Activated naive CD4-positive, alpha-beta T cell treated with anti-CD3 and anti-CD28 coated beads for 36 hours (primary cell): ENCODE measurements at places on chromosomes 7 and 10. TPM values are rescaled to one million over a fixed set of nuclear protein-coding genes. Genes with fewer than 3 reads are reported as not detected.

LRRC18 gene
- total RNA-seq: not detected

TSPAN15 gene
- total RNA-seq: 1.1 TPM

PGAM1 gene
- total RNA-seq: 1,371 TPM

GPR158 gene
- not detected for total RNA-seq

CYP3A7 gene
- not detected for total RNA-seq

ASAH2 gene
- 5.0 TPM for total RNA-seq

SSC4D gene
- total RNA-seq: 0.62 TPM

EXOC4 gene
- total RNA-seq: 62.1 TPM

TPST1 gene
- total RNA-seq: 1.9 TPM

OPN4 gene
- total RNA-seq: not detected

TRIM8 gene
- total RNA-seq: 20.0 TPM

SPAM1 gene
- total RNA-seq: not detected

OR2A7 gene
- 1.6 TPM for total RNA-seq

CRHR2 gene
- not detected for total RNA-seq

UTF1 gene
- not detected for total RNA-seq
